NCI-H524 (cell line): ENCODE measurements at places on chromosomes 11 and 22.

- DNase-seq = no peak
Measured at GRCh38 chr11:45258982-45259530, 27.1 kb downstream of the SYT13 start.

- DNase-seq = no peak
Measured at GRCh38 chr11:125292100-125292499, 127.5 kb downstream of the PKNOX2 start.

DNA sequence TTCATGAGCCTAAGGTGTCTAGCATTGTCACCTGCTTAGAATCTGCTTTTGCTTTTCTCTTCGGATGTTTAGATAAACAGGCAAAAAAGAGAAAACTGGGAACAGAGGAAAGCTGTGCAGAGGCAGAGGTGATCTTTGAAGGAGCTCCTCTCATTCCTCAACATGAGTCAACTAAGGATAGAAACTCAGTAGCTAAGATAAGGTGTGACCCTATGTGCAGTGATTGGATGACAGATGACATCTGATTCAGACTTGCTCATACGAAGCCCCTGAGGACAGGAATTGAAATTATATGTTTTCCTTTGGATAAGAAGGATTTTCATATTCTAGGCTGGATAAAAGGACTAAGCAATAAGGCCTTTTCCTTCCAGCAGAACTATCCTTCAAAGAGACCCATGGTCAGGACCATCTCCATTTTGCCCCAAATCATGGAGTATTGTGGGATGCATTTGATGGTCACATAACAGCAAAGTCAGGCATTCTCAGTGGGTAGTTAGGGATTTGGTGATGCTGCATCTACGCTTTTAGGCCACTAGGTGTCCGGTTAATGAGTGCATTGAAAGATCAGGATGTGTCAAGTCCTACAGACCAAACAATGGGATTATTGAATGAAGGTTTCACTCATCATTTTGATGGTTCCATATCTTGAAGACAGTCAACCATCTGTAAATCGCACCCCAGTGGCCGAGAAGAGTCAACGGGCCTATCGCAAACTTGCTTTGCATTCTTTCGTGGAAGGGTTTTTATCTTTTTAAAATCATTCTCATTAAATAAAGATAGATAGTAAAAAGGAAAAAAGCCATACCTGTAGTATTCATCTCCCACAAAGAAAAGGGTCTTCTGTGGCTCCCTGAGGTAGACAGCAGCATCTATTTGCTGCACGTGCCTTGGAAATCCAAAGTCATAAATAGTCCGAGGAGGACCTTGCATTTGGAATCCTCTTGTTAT, 32.2 kb downstream of the MMP20 start:
- DNase-seq = peak; percentile 26

GRCh38 chr11:69240332-69241074, 53.5 kb upstream of the MYEOV start:
- DNase-seq = no peak

DNA sequence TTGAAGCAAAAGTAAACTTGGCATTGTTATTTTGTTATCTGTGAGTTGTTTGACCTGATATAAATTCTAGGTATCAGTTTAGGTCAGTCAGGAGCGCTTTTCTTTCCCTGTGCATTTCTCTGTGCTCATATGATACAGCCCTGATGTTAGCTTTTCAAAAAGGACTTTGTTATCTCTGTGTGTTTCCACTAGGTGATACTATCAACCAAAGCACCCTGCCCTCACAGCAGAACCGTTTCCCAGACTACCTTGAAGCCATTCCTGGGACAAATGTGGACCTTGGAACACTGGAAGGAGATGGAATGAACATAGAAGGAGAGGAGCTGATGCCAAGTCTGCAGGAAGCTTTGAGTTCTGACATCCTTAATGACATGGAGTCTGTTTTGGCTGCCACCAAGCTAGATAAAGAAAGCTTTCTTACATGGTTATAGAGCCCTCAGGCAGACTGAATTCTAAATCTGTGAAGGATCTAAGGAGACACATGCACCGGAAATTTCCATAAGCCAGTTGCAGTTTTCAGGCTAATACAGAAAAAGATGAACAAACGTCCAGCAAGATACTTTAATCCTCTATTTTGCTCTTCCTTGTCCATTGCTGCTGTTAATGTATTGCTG, 87.7 kb upstream of the BIRC3 start:
- no peak for DNase-seq

GRCh38 chr22:27080036-27080578, 422.7 kb downstream of the MIAT start:
- no peak for DNase-seq

DNA sequence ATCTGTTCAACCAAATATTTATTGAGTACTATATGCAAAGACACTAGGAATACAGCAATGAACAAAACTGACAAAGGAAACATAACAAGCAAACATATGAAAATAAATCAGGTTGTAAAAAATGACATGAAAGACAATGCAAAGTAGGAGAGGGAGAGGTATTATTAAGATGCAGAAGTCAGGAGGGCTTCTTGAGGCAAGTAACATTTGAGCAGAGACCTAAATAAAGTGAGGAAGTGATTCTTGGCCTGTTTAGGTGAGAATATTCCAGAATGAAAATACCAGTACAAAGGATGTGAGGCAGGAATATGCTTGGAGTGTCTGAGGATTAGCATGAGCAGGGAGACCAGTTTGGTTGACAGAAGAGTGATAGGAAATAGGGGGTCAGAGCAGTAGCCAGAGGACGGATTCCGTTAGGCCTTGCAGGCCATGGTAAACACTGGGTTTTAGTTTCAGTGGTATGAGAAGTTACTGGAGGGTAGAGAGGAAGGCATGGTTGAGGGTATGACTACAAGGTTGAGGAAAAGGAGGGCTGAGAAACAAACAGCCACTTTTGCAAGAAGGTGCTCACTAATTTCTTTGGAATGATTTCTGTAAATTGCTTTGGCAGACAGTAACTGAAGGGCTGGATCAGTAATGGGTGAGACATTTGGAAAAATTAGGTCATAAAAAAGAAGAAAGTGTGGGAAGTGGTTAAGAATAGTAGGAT, 191.9 kb downstream of the SWAP70 start:
- no peak for DNase-seq

DNA sequence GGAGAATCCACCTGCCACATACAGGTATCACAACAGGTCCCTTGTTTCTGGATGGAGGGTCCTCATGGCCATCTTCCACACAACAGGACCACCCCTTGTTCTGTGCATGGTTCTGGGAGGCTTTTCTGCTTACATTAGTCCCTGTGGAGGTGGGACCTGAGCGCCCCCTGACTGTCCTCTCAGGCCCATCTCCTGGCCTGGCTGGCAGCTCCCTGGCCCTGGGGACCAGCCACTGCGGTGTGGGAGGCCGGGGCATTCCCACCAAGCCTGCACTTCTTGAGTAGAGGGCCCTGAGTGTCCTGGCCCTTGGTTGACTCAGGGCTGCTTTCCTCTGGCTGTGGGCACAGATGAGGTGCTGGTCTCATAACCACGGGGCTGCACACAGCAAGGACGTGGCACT, 5.0 kb downstream of the COX8A start:
- DNase-seq = no peak

DNA sequence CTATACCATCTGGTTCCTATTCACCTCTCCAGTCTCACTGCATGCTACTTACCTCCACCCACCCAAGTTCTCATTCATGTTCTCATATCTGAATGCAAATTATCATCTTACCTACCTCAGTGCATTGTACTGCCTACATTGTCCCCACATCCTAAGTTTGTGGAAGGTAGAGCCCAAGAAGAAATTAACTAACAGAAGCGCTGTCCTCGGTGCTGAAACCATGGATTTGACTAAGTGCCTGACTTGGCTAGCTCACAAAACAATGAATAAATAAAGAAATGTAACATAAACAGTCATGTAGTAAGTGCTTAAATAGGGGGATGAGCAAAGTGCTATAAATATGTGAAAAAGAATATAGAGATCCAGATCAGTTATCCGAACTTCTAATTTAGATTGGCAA, 63.2 kb downstream of the GRIA4 start:
- no peak for DNase-seq

DNA sequence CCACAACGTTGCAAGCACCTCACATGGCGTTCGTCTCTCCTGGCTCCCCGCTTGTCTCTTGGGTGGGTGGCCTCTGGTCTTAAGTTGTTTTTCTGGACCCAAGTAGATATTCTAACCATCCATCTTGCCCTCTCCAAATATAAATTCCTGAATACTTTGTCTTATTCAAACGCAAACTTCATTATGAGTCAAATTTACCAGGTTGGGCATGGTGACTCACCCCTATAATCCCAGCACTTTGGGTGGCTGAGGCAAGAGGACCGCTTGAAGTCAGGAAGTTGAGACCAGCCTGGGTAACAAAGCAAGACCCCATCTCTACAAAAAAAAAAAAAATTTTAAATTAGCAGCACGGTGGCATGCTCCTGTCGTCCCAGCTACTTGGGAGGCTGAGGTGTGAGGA, 5.1 kb upstream of the IGSF9B start:
- DNase-seq = no peak

DNA sequence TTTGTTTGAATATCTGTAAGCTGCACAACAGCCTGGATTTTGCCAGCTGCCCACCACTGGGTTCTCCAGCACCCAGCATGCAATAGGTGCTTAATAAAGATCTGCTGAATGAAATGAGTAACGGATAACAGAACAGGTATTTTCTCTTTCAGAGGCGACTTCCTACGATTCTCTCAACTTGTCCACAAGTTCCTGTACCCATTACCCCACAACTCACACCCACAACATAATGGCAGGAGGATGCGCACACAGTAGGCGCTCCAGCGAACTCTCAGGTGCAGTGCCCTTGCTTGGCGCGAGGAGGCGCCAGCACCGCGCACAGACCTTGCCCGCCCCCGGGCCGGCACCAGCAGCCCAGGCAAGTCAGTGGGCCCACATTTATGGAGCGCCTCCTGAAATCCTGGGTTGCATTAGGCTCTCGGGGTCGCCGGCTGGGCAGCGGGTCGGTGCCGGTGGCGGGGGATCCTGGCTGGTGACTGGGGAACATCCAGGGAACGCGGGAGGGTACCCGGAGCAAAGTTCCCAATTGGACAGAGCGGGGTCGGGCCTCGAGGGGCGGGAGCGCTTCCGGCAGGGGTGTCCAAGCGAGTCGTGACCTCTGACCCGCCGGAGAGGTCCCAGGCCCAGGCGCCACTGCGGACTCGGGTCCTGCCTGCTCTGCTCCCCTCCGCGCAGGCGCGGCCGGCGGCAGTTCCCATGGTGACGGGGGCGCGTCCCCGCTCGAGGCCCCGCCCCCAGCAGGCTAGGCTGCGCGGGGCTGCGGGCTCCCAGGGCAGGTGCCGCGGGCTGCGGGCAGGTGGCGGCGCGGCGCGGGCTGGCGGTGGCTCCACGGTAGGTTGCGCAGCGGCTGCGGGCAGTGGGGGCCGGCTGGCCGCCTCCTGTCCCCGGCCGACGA, at the start of gene KIAA1671:
KIAA1671 (plus strand) TSS at position 775 of the 895 bp plus-strand sequence. CDS start 75,284 bp downstream, outside the sequence.
- DNase-seq = peak; percentile 90

DNA sequence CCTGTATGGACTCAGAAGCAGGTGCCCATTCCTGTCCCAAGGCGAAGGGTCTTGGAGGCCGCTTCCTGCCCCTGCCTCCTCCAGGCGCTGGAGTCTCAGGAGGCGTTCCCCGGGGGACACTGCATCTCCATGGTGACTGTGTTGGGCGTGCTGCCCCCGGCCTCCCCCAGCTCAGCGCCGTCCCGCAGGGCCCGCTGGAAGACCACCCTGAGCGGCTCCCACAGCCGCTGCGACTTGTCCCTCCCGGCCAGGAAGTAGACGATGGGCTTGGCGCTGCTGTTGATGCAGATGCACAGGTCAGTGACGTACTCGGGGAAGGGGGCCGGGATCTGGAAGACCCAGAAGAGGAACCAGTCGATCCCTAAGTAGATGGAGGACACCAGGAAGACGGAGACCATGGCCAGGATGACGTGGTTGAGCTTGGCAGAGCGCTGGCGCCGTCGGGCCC, 7.8 kb downstream of the MRGPRF start:
- no peak for DNase-seq

GRCh38 chr11:92308366-92308765, 83.7 kb downstream of the FAT3 start:
- no peak for DNase-seq

- no peak for DNase-seq
Measured at GRCh38 chr11:19777377-19778102, 64.9 kb downstream of the NAV2 start.

DNA sequence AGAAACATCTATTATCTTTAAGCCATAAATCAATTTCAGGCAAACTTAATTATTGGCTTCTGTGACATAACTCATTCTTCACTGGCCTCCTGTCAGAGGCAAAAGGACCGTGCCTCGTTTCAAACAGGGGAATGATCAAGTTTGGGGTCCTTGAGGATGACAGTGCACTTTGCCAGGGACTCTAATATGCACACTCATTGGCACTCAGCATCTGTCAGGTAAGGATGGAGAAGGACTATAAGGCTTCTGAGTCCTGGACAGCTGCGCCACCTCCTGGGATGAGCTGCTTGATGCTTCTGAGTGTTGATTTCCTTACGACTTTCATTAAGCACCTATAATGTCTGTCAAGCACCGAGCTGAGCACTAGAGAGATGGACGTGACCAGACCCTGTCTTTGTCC, 20.2 kb downstream of the BPIFC start:
- DNase-seq = peak; percentile 82

DNA sequence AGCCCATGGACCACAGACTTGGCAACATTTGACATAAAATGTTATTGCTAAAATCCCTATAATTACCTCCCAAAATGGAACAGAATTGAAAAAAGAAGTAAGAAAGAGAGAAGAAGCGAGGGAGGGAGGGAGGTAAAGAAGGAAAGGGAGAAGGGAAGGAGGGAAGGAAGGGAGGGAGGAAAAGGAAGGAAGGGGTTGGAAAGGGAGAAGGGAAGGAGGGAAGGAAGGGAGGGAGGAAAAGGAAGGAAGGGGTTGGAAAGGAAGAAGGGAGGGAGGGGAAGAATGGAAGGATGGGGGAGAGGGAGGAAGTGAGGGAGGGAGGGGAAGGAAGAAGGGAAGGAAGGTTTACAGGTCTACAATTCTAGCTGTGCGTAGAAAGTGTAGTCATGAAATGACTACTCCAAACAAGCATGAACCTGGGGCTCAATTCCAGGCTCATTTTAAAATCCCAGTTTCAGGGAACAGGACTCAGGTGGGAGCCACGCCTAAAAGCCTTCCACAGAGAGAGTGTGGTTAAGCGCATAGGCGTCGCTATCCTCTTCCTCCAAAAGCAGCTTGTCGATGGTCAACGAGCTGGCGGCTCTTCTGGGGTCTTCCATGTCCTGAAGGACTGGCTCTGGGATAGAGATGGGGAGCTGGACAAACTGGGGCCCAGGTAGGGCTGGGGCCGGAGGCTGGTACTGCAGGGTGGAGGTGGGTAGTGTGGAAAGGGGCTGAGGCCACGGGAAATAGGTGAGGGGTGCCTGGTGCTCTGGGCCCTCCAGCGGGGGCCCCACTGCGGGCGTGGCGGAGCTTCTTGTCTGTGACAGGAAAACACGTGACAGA, 25.1 kb downstream of the POU2AF1 start:
- DNase-seq = no peak

- no peak for DNase-seq
Measured at GRCh38 chr22:49142891-49143290, 684.8 kb downstream of the BRD1 start.

GRCh38 chr11:15829312-15829711, 527.0 kb downstream of the SOX6 start:
- DNase-seq = no peak

DNA sequence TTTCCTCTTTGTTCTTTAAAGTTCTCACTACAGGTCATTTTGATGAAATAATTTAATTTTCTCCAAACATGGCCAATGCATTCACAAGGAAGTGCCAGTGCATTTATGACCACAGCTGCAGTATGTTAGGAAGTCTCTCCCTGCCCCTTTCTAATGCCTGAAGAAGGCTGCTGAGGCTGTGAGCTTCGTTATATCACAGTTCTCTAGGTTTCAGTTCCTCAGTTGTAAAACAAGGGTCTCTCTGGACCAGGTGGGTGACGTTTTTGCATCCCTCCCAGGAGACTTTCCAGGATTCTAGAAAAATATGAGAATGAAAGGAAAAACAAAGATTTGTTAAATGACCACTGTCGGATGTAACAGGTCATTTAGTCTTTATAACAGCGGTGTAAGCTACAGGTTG, 171.6 kb downstream of the LARGE1 start:
- DNase-seq = no peak
